Right lobe of liver (tissue), 6 donors: ENCODE measurements at places on chromosomes 5 and 9.
A peak's percentile ranks its signal among the peaks of the same experiment; 100 is the strongest.

GRCh38 chr9:124686918-124687317, 84.2 kb downstream of the NR6A1 start:
- no peaks in the 10 kb centered on the region for H3K4me1 ChIP-seq
- no peak overlapping the region for H3K27ac ChIP-seq
- no peak overlapping the region for H3K4me3 ChIP-seq
- no peaks in the 10 kb centered on the region for H3K27me3 ChIP-seq
- no peaks in the 10 kb centered on the region for H3K36me3 ChIP-seq

- peak overlapping the region; percentile 41 for H3K27ac ChIP-seq
- no peaks in the 10 kb centered on the region for H3K27me3 ChIP-seq
These were observed 24.2 kb downstream of the TRIO start for GRCh38 chr5:14167211-14167845.

DNA sequence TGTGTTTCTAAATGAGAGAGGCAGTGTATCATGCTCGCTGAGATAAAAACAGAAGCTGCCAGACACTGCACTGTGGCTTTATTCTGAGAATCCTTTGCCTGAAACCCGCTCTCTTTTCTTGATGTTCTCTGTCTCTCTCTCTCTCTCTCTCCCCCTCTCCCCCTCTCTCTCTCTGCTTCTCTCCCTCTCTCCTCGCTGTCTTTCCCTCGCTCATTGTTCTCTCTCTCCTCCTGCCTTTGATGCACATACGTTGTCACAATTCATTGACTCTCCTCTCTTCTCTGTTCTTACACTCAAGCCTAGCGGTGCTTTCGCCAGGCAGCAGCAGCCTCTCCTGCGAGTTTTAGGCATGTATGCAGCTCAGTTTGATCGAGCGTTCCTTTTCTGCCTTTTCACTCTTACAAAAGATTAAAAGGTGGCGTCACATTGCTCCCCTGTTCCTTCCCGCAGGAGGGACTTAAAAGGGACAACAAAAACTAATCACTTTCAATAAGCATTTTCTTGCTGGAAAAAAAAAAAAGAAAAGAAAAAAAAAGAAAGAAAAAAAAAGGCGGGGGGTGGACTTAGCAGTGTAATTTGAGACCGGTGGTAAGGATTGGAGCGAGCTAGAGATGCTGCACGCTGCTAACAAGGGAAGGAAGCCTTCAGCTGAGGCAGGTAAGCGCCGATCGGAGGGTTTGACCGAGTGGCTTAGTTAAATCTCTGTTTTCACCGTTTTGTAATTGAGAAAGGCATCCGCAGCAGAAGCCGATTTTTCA, 717.9 kb upstream of the WWC1 start:
- no peaks in the 10 kb centered on the region for H3K4me1 ChIP-seq
- no peaks in the 10 kb centered on the region for H3K36me3 ChIP-seq
- DNase-seq: no peak
- no peak overlapping the region for H3K4me3 ChIP-seq
- H3K27ac ChIP-seq: no peak overlapping the region

DNA sequence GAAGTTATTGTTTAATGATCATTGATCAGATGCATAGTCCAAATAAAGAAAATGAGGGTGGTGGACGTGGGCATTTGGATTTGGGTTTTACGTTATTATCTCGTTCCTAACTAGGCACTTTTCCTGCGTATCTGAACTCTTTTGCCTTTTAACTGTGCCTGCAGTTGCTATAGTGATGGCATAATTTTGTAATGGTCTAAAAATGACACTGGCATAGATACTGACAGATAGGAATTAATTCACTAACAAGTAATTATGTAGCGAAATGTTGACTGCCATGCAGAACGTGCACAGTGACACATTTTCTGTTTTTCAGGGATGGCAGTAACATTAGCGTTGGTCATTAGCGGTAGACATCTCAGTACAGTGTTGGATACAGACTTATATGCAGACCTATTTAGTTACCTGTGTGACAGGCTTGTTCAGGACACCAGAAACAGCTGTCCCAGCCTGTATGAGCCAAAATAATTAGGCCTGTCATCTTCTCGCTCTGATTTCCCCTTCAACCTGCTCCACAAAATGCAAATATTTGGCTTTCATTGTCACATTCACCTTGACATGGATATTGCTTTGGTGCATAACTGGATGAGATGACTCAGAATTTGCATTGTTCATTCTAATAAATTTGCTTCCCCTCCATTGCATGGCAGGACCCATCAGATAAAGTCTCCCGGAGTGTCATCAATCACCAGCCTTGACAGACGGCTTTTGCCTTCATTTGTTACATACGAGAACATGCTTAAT, 413.3 kb upstream of the IRX1 start:
- no peak overlapping the region for H3K27ac ChIP-seq
- no peaks in the 10 kb centered on the region for H3K36me3 ChIP-seq

DNA sequence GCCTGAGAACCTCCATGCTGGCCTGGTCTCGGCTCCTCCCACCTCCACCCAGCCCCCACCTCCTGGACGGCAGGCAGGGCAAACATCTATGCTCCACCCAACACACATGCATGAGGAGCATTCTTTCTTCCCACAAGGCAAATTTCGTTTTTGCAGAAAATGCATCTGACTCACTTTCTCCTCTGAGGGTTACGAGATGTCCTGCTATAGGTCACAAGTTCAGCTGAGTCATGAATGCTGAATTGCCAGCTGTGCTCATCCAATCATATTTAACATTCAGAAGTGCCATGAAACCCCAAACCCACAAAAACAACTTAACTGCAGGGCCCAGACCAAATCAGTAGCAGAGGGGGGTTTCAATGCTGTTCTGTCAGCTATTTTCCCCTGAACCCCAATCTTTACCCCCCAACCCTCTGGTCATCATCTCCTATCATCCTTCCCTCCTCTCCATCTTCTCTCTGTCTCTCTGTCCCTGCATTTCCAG, 39.0 kb upstream of the OSMR start:
- no peaks in the 10 kb centered on the region for H3K27me3 ChIP-seq
- H3K4me1 ChIP-seq: no peaks in the 10 kb centered on the region
- no peak overlapping the region for H3K27ac ChIP-seq
- no peaks in the 10 kb centered on the region for H3K36me3 ChIP-seq
- H3K4me3 ChIP-seq: no peak overlapping the region
- no peak for DNase-seq

DNA sequence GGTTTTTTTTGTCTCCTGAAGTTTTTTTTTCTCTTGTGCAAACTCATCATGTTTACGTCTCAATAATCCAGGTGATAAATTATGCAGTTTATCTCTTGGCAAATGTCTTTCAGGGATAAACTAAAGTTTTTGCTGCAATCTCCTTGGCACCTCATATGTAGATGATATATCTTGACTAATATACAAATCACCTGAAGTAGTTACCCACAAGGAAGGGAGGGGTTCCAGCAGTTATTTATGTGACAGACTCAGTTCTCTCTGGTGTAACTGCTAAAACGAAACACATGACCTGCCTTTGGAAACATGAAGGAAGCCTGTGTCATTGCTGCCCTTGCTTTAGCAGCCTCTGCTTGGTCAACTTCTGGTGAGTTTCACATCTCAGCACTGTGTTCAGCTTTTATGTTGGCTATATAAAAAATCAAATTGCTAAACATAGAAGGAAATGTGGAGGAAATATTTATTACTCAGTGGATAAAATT, 39.3 kb upstream of the KIAA1958 start:
- peaks cover 2% of the 10 kb centered on the region for H3K36me3 ChIP-seq
- no peak for DNase-seq
- no peaks in the 10 kb centered on the region for H3K4me1 ChIP-seq
- no peak overlapping the region for H3K4me3 ChIP-seq
- no peak overlapping the region for H3K27ac ChIP-seq
- H3K27me3 ChIP-seq: no peaks in the 10 kb centered on the region

GRCh38 chr5:145203193-145203592, 631.9 kb downstream of the PRELID2 start:
- no peaks in the 10 kb centered on the region for H3K27me3 ChIP-seq
- no peaks in the 10 kb centered on the region for H3K4me1 ChIP-seq
- DNase-seq: no peak
- no peak overlapping the region for H3K4me3 ChIP-seq
- H3K36me3 ChIP-seq: no peaks in the 10 kb centered on the region

DNA sequence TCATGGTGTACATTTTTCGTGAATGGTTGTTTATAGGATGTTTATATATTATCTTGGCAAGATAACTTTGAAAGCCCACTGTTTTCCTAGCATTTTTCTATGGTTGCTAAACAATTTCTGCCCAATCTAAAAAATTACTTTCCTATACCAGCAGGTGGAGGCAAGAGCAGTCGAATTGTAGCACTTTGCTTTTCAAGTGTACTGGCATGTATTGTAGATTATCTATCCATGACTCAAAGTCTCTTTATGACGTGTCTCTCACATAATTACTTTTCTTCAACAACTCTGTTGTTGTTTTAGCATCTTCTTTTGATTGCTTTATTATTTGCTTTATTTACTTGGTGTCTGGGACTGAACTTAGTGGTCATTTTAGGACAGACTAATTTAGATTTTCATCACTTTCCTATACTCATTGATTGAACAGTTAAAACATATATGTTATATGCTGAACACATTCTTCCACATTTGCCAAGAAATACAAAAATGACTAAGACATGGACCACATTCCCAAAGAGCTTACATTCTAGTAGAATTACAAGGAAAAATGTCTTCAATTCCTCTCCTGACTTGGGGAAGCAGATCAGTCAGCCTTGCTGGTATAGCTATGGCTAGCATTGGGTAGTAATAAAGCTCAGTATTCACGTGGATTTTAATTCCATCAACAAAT, 20.7 kb downstream of the NLN start:
- H3K4me1 ChIP-seq: no peaks in the 10 kb centered on the region
- H3K27ac ChIP-seq: no peak overlapping the region
- H3K36me3 ChIP-seq: no peaks in the 10 kb centered on the region
- H3K27me3 ChIP-seq: no peaks in the 10 kb centered on the region
- DNase-seq: no peak

- H3K36me3 ChIP-seq: no peaks in the 10 kb centered on the region
- no peak overlapping the region for H3K27ac ChIP-seq
- DNase-seq: no peak
- H3K27me3 ChIP-seq: no peaks in the 10 kb centered on the region
These were observed 8.4 kb downstream of the IGFBPL1 start for GRCh38 chr9:38415856-38416255.

DNA sequence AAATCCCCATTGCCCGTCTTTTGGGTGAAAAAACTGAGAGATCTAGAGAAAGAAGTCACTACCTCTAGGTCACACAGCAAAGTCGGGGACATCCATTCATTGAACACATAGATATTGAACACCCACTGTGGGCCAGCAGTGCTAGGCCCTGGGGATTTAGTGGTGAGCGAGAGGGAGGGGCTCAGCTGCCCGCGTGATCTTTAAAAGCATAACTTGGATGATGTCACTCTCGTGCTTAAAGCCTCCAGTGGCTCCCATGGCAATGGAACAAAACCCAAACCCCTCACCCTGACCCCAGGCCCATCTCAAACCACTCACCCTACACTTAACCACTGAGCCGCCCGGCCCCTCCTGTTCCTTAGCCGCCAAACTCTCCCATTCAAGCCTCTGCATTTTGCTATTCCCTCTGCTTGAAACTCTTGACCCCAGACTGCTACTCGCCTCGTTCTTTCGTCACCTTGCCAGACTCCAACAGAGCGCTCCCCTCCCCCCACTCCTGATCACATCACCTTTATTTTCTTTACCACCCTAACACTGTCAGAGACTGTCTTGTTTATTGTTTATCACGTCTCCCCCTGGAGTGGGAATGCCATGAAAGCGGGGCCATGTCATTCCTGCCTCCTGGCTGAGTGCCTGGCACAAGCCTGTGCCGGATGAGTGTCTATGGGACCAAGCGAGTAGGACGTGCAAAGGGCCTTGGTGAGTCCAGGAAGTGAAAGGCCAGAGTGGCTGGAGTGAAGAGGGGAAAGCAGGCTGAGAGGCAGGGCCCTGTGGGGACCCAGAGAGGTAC, 710 bp upstream of the PIP5KL1 start:
- no peak overlapping the region for H3K4me3 ChIP-seq
- H3K36me3 ChIP-seq: no peaks in the 10 kb centered on the region
- no peaks in the 10 kb centered on the region for H3K27me3 ChIP-seq

- DNase-seq: no peak
- H3K27ac ChIP-seq: no peak overlapping the region
- H3K4me1 ChIP-seq: peaks cover 13% of the 10 kb centered on the region
- H3K36me3 ChIP-seq: no peaks in the 10 kb centered on the region
- no peaks in the 10 kb centered on the region for H3K27me3 ChIP-seq
These were observed 72.5 kb upstream of the DAPK1 start for GRCh38 chr9:87425202-87425601.

- H3K36me3 ChIP-seq: no peaks in the 10 kb centered on the region
- H3K27ac ChIP-seq: no peak overlapping the region
- H3K4me3 ChIP-seq: no peak overlapping the region
- no peaks in the 10 kb centered on the region for H3K4me1 ChIP-seq
- no peaks in the 10 kb centered on the region for H3K27me3 ChIP-seq
These were observed 402.4 kb upstream of the GRAMD2B start for GRCh38 chr5:126020770-126021169.

- H3K4me3 ChIP-seq: no peak overlapping the region
- no peak for DNase-seq
- no peaks in the 10 kb centered on the region for H3K4me1 ChIP-seq
- H3K27me3 ChIP-seq: no peaks in the 10 kb centered on the region
These were observed 77.1 kb upstream of the GOLM1 start for GRCh38 chr9:86176468-86176867.

- H3K27me3 ChIP-seq: no peaks in the 10 kb centered on the region
- no peaks in the 10 kb centered on the region for H3K36me3 ChIP-seq
These were observed 23.6 kb downstream of the SREK1IP1 start for GRCh38 chr5:64744914-64745313.

GRCh38 chr9:131062969-131063368, 33.4 kb upstream of the AIF1L start:
- no peak overlapping the region for H3K27ac ChIP-seq
- no peak overlapping the region for H3K4me3 ChIP-seq
- H3K27me3 ChIP-seq: no peaks in the 10 kb centered on the region
- DNase-seq: no peak

DNA sequence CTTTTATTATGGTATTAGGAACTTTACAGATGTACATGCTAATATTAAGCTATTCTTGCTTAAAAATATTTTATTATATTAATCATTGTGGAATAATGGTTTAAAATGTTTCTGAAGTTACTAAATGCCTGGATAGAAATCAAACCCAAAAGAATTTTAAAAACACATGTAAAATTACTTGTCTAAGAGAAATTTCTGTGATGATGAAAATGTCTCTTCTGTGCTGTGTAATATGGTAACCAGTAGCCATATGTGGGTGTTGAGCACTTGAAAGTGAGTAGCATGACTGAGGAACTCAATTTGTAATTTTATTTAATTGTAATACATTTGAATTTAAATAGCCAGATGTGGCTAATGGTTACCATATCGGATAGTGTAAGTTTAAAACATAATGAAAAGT, 66.7 kb upstream of the HSPB3 start:
- H3K27ac ChIP-seq: no peak overlapping the region
- no peak overlapping the region for H3K4me3 ChIP-seq
- H3K36me3 ChIP-seq: no peaks in the 10 kb centered on the region
- no peaks in the 10 kb centered on the region for H3K27me3 ChIP-seq
